Activated naive CD4-positive, alpha-beta T cell (primary cell): ENCODE measurements at places on chromosomes 11 and 22.

DNA sequence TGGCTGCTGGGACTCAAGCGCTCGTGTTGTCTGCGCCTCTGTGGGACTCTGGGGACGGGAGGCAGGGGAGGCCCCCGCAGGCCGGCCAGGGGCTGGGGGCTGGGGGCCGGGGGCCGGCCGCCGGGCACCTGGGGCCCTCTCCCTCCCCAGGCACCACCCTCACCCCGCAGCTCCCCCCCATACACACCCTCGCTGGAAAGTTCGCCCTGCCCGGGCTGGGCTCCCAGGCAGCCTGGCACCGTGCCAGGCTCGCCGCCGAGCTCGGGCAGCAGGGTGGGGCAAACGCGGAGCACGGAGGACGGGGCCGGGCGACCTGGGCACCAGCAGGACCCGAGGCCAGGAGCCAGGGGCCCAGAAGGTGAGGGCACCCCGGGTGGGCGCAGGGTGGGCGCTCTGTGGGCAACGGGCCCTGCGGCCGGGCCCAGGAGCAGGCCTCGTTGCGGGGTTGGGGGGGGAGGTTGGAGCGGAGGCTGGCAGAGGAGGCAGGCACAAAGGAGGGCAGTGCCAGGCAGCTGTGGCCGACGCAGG is 76.7 kb upstream of the WNT7B start:
- no peak for DNase-seq

DNA sequence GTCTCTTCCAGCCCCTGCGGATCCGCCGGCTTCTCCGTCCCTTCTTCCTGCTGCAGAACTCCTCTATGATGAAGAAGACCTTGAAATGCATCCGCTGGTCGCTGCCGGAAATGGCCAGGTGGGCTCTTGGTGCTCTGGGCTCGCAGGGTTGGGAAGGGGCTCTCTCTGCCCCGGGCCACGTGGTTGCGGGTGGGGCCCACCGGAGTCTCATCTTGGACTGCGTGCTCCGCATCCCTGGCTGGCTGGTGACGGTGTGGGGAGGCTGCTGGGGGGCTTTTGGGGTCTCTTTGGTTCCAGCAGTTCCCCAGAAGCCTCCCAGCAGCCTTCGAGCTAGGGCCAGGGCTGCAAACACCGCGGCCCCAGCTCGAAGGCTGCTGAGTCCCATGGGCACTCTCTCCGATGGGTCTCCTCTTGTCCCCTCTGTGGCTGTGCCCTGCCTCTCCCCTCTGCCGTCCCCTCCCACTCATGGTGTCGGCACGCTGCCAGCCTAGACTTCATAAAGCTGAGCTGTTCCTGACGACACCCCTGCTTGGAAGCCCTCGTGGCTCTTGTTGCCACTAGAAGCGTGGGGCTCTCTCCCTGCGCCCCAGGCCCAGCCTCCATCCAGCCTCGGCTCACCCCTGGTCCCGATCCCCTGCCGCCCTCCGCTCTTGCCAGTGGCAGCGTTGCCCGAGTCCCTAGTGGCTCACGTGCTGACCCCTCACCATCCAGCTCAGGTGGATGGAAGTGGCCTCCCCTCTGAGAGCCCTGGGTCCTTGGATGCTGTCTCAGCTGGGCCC is 14.3 kb downstream of the TPCN2 start:
- no peak for DNase-seq

GRCh38 chr11:26087120-26087935 is 244.6 kb upstream of the ANO3 start:
- DNase-seq = no peak

- peak; percentile 78 for DNase-seq
Measured at GRCh38 chr11:64339754-64340408, at the start of gene CCDC88B. CCDC88B (plus strand) TSS chr11:64340204; CDS start chr11:64340267, 63 bp downstream.

DNA sequence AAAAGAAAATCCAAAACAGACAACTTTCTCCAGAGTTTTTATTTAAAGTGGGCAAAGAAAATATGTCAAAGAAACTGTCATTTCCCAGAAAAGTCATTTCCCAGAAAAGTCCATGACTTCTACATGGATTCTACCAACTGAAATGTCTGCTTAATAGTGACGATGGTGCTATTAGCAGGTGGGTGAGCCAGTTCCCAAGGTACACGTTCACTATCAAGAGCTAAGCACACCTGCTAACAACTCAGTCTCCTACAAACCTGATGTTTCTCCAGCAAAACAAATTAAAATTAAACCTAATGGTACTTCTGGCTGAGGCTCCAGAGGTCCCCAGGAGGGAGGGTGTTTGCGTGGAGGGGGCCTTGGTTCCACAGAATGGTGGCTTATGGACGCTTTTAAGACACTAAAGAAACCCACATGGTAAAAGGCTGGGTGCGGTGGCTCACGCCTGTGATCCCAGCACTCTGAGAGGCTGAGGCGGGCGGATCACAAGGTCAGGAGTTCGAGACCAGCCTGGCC is 26.8 kb downstream of the POU2AF1 start:
- no peak for DNase-seq

DNA sequence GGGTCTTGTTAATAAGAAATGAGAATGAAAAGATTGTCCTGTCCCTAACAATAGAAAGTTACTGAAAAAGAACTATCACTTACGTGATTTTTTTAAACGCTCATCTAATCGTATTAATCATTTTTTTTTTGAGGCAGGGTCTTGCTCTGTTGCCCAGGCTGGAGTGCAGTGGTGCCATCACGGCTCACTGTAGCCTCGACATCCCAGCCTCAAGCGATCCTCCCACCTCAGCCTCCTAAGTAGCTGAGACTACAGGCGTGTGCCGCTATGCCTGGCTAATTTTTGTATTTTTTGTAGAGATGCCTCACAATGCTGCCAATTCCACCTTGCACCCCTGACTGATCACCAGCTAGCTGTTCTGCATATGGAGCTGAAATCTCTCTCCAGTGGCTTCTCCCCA is 15.7 kb downstream of the PDGFB start:
- DNase-seq = no peak

GRCh38 chr22:41725510-41726110 is 26.3 kb downstream of the MEI1 start:
- DNase-seq = no peak

GRCh38 chr11:95680169-95680929 is 109.2 kb downstream of the FAM76B start:
- no peak for DNase-seq

GRCh38 chr22:24138649-24139420 is 42.5 kb upstream of the SUSD2 start:
- no peak for DNase-seq

- DNase-seq = no peak
Measured at GRCh38 chr11:132312701-132313111, 942.3 kb downstream of the NTM start.

GRCh38 chr11:83782329-83782728 is 496.2 kb upstream of the CCDC90B start:
- no peak for DNase-seq

GRCh38 chr11:28337701-28338100 is 229.5 kb downstream of the METTL15 start:
- DNase-seq = no peak

DNA sequence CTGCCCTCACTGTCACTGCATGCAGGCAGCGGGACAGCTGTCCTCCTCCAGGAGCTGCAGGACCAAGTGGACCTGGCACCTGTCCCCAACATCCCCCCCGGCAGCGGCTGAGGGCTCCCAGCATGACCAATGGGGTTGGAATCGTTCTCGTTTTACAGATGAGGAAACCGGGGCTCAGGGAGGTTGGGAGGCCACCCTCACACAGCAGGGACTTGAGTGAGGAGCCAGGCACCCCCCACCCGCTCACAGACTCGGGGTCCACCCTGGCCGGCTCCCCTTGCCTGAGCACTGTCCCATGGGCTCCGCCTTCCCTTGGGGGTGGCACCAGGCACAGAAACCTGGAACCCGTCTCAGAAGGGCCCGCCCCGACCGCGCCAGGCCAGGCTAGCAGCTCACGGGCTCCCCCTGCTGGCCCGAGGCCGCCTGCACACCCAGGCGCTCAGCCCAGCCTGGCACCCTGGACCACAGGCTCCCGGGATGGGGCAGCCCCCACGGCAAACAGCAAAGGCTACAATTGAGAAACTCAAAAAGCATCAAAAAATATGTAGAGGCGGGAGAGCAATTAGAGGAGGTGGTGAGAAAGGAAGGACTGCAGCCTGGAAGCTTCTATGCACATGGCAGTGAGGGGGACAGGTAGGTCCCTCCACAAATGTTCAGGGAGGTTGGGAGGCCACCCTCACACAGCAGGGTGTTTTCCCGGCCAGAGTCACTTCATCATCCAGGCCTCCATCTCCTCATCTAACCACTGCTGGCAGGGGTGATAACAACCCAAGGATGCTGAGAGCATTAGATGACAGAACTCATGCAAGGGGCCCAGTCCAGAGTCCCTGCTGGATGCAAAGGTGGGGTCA is 12.8 kb downstream of the MACROD1 start:
- DNase-seq = peak; percentile 42

GRCh38 chr11:13302420-13302958 is 24.9 kb downstream of the BMAL1 start:
- no peak for DNase-seq

DNA sequence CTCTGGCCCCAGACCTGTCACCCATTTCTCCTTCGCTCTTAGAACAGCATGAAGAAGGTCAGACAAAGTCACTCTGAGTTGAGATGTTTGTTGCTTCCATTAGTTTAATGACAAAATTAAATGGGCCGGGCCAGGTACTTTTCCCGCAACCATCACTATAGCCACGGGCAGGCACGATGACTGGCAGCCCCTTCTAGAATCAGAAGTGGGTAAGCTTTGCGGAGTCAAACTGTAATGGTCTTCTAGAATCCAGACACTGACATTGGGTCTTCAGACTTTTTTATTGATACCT is 2.3 kb upstream of the ACR start:
- no peak for DNase-seq

GRCh38 chr22:43574738-43575137 is 162.9 kb downstream of the MPPED1 start:
- no peak for DNase-seq

DNA sequence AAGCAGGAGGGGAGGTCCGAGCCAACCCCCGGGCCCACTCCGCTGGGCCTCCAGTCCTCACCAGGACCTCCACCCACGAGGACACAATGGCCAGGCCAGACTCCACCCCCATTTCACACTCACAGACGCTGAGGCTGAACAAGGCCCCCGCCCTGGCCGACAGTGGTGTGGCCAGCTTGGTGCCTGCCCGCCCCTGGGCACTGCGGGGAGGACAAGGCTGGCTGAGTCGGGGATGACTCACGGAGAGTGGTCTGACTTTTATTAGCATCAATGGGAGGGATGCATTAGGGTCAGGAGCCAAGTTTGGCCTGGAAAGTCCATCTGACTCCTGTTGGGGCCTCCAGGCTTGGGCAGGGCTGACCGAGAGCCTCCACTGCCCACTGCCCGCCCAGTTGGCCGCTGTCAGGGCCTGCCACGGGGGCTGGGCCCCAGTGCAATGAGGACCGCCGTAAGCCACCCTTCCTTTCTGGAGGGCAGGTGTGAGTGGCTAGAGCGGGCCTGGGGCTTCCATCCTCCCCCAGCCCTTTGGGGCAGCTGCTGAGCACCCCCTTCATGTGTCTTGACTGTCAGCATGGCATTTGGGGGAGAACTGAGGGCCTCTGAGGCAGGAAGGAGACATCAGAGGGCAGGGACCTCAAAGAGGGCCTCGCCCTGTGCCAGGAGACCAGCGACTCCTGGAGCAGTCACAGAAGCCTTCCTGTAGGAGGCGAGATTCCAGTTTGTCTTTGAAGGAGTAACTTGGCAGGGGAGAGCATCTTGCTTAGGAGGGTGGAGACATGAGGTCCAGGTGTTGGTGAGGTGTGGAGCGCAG is 10.6 kb downstream of the TSPAN32 start:
- no peak for DNase-seq

DNA sequence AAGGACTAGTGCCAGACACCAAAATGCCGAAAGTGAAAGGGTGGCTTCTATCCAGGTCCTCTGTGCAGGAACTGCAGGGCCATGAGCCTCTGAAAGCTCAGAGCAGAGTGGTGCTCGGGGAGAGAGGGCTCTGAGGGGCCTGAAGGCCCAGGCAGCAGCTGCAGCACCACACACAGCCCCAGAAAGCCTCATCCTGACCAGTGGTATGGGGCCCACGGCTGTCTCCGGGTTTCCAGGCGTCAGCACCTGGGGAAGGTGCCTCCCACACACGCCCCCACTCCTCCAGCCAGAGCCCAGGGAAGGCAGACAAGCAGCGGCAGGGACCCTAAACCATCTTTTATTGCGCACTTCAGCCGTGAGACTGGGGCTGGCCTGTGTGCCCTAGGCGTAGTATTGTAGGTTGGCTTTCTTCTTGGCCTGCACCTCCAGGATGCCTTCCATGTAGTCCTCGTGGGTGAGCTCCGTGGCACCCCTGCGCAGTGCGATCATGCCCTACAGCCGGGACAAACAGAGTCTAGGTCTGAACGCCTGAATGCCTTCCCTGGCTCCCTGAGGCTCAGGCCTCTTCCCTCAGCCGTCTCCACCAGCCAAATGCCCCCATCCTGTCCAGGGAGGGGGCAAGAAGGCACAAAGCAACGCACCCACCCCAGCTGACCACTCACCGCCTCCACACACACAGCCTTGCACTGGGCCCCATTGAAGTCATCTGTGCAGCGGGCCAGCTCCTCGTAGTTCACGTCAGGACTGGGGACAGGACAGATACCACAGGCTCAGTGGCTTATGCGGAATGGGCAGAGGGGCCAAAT is 7.6 kb downstream of the PSMC3 start:
- no peak for DNase-seq

- no peak for DNase-seq
Measured at GRCh38 chr22:43534916-43535315, 123.1 kb downstream of the MPPED1 start.

DNA sequence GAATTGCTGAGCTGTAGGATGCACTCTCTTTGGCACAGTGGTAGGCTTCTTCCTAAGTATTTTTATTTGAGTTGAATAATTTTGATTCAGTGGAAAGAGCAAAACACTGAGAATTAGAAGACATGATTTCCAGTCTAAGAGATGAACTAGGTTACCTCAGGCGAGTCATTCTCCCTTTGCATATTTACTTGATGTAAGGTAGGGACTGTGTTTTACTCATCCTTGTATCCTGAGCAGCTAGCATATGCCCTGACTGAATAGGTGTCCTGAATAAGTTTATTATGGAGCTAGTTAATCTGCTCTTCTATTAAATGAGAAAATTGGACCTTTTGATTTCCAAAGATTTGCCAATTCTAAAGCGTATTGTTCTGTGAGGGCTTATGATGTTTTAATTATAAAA is 50.7 kb downstream of the STIM1 start:
- no peak for DNase-seq

- DNase-seq = no peak
Measured at GRCh38 chr22:22867996-22868715, 19.5 kb upstream of the IGLL5 start.

GRCh38 chr22:21044931-21045584 is 688 bp upstream of the LRRC74B start:
- DNase-seq = no peak

GRCh38 chr11:19978668-19979518 is 181.4 kb downstream of the DBX1 start:
- DNase-seq = no peak

- no peak for DNase-seq
Measured at GRCh38 chr22:31618057-31618456, 44.0 kb downstream of the PISD start.

DNA sequence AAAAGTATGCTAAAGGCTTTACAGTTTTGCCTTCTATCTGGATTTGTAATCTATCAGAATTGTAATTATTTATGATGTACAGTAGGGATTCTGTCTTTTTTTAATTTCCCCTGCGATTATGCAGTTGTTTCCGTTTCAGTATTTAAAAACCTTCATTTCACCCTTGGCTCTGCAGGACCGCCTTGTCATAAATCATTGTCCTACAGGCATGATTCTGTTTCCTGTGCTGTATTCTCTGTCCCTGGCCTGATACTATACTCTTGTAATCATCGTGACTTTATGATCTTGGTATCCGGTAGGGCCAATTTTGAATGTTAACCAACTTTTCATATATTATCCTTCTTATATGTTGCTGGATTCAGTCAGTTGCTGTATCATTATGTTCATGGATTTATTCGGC is 151.7 kb downstream of the ATXN10 start:
- DNase-seq = no peak
